ENCODE measurements at places on chromosomes 12 and 14.

DNA sequence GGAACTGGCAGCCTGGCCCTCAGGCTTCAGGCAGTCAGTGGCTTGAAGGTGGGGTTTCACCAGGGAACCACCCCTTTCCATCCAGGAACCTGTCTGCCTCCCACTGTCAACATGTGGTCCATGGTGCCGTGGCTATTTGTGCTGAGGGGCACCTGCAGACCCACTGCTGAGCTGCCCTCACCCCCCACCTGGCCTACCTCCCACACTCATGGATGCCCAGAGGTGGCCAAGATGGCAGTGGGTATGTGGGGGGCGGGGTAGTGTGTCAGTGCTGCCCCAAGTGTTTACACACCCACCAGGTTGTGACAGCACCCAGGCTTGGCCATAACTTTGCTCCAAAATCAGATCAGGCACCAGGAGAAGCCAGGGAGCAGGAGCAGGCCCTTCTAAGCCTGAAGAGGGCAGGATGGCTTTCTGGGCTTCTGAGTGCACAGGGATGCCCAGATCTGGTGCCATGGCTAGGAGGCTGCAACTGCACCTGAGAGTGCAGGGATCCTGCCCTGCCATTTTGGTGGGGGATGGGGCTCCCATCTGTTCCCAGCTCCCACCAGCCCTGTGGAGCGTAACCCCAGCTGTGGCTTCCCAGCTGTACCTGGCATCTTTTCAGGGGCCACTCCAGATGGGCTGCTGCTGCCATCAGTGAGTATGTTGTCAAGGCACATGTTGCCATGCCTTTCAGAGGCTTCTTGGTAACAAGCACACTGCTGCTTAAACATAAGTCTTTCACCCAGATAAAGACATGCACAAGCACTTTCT, 263.9 kb downstream of the LRIG3 start:
- no peak for DNase-seq

DNA sequence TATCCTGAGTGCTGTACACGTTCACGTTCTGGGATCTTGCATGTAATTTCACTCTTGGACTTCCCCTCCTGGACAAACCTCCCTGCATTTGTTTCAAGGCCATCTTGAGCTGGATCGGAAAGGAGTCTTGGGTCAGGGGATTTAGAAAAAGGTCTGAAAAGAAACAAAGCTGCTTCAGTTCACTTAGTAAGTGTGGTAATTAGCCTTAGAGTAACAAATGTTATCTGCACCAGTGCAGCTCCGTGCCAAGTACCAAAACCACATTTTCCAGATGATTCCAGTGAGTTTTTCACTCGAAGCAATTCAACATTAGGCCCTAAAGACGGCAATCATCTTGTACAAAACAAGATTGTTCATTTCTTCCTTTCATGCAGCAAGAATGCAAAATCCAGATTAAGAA, 39.4 kb upstream of the ATXN2 start:
- DNase-seq = no peak

GRCh38 chr14:103533999-103534575, 5.1 kb downstream of the TRMT61A start:
- DNase-seq = peak; percentile 83

DNA sequence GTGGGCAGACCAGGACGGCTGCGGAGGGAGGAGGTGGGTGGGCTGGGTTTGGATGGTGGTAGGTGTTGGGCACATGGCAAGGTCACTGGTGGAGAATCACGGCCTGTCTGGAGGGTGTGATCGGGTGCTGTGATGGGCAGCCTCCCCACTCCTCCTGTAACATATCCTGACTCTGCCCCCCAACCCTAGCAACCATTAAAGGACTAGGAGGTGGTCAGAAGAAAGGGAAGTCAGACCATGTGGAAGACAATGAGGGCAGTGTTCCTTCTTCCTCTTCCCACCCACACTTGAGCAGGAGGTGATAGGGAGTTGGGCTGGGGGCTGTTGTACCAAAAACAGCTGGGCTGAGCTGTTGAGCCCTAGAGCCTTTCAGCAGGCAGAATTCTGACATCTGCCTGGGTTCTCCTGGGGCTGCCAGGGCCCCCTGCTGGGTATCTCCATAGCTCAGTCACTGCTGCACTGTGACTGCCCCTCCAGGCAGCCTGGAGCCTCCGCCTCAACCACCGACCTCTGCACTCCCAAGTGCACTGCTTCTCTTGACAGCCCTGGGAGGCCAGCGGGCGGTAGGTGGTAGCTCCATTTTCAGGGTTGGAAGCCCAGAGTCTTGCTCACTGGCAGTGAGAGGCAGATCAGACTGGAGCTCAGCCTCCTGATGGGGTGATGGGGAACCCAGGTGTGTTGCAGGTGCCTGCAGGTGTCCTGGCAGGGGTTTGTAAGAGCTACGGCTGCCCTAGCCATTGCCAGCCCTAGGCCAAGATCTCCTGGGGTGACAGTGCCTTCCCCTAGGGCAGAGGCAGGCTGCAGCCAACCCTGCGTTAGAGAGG, 15.4 kb downstream of the VASH1 start:
- DNase-seq = no peak

GRCh38 chr14:59435987-59436386, 29.2 kb downstream of the GPR135 start:
- no peak for DNase-seq

DNA sequence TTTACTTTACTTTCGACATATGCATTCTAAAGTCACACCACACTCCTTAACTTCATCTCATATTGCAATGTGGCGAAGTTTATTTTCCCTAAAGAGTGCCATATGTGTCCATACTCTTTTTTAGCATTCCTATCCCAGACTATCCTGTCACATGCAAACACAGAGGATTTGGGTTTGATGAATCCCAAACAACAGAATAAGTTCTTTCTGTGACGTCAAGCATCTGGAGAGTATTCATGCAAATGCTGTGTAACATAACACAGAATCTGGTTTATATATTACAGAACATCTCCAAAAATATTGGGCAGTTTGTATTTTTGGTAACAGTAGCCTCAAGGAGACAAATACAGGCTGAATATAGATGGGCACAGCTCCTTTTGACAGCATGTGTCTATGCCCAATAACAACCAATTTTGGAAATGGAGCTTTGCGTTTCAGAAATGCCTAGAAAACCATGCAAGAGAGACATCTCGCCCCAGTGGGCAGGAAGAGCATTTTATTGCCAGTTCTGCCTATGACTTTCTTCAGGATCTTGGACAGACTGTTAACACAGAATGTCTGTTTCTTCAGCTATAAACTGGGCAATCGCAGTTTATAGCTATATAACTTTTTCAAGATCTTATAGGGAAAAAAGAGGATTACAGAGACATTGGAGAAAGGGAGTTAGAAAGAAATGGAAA, 190.8 kb downstream of the ADAMTS20 start:
- DNase-seq = no peak

DNA sequence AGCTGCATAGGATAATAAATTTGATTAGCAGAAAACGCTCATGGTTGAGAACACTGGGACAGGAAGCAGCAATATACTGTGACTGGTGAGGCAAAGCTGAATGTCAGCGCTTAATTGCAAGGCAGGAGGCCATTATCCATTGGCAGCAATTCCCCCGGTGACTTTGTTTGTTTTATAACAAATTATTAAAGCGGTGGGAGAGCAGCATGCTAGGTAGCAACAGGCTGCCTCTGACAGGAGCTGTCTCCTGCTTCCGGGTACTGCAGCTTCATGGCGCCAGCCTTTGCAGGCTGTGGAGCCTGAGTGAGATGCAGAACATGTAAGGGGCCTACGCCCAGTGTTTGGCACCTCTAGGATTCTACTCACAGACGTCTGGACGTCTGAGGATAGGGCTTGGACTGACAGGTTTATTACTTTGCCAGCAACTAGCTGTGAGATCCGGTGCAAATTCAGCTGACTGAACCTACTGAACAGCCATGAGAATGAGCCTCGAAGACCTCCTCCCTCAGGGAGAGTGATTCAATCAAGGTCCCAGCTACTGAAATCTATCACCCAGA, 82.1 kb upstream of the SSTR1 start:
- no peak for DNase-seq

DNA sequence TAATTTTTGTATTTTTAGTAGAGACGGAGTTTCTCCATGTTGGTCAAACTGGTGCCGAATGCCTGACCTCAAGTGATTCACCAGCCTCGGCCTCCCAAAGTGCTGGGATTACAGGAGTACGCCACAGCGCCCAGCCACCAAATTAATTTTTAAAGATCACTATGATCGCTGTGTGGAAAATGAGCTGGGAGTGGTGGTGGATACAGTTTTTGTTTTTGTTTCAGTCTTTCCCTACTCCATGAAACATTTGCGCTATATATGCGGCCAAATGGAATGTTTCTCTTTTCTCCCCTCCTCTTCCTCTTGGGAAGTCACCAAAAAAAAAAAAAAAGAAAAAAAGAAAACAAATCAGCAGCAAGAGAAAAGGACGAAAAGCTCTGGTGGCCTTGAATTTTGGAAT, 20.8 kb upstream of the P2RX4 start:
- DNase-seq = no peak

GRCh38 chr12:102513272-102513671, 32.9 kb upstream of the IGF1 start:
- no peak for DNase-seq

- no peak for DNase-seq
Observed at GRCh38 chr14:104557086-104557485, 22.5 kb upstream of the C14orf180 start.

- DNase-seq = no peak
Observed at GRCh38 chr12:40170593-40170992, 54.2 kb upstream of the LRRK2 start.

DNA sequence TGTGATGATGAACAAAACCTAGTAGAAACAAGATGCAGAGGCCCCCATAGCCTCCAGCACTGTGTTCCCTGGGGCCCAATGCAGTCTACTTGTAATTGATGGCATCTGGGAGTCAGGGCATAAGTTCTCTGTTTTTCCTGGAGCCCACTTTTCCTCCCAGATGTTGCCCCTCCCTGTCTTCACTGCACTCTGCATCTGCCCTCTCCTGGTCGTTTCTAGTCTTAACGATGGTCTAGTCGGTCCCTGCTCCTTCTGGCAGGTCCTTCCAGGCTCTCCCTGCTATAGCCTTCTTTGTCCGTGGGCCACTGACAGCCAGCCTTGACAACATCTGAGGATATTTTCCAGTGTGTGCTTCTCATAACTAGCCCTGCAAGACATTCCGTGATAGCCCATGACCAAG, 208.3 kb downstream of the GXYLT1 start:
- DNase-seq = no peak

DNA sequence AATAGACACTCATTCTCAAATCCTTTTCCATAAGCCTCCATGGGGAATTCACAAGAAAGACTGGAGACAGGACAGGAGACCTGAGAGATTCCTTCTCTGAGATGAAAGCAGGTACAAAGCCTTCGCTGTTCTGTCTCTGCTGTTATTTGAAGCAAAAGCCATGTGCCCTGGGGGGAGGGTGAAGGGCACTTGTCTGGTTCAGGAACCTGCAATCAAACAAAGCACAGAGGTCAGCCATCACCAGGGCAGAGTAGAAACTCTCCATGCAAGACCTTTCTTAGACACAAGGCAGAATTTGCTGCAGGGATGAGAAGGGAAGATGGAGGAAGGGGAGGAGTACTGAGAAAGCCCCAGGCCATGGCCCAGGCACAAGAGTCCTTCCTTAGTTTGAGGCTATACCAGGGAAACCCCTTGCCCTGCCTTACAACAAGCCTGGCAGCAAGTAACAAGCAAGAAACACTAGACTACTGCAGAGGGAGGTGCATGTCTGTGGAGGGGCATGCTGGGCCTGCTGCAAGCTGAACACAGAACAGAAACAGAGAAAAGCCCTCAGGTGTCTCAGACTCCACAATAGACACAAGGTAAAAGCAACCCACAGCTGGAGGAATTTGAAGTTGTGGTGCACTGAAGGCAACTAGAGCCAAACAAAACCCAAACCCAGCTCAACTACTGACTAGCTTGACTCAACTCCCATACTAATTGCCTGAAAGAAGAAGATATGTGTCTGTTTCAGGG, 7.8 kb upstream of the ART4 start:
- no peak for DNase-seq

DNA sequence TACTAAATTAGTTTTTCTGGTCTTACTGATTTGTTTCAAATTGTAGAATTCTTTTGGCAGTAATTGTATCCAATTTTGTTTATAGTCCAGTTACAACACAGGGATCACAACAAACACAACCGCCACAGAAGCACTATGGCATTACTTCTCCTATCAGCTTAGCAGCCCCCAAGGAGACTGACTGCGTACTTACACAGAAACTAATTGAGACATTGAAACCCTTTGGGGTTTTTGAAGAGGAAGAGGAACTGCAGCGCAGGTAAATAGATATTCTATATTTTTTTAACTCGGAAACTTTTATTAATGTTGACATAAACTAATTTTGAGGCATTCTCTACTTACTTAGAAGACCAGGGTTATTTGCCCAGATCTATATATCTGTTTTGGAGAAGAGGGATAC, 17.8 kb downstream of the PAPOLA start:
- DNase-seq = no peak

- no peak for DNase-seq
Observed at GRCh38 chr14:43877351-43877960, 629.6 kb downstream of the FSCB start.

GRCh38 chr12:116727261-116727660, 10.6 kb downstream of the SPRING1 start:
- DNase-seq = no peak

- DNase-seq = no peak
Observed at GRCh38 chr12:49024543-49024942, 6.0 kb upstream of the PRKAG1 start.

DNA sequence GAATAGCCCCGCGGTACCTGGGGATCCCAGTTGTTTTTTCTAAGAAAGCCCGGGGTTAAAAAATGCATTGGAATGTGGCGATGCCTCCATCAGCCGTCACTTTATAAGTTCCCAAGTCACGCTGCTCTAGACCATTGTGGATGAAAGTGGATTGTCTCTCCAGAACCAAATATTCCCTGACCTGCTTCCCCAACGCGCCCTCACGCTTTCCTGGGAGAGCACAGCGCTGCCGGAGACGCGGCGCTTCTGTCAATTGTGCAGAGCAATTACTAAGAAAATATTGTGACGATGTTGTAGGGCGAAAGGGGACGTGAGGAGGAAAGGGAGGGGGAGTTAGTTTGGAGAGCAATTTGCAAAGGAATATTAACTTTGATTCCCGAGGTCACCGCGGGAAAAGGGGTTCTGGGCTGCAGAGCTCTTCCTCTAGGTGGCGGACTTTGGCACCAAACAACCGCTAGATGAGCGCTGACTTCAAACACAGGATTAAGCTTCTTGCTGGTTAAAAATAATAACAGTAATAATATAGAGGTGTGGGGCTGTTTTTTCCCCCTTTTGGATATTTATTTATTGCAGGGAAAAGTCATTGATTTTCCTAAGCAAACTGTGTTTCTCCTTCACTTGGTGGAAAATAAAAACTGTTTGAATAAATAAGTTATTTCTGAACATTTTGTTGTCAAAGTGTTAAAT, 9.6 kb upstream of the FOXG1 start:
- no peak for DNase-seq

DNA sequence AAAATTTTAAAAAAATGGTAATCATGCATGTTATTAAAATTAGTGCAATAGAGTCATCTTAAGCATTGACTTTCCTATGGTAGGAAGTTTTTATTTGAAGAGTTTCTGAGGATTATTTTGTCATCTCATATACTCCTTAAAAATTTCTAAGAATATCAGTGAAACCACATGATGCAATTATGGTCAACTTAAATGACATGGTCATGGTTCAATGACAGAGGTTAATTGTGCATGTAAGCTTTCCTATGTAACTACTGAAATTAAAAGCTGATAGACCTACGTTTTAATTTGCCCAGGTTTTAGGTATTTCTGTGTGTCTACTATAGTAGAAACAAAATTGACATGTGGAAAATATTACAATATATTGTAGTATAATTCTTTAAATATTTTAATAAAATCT, 21.0 kb upstream of the LMO3 start:
- DNase-seq = no peak

GRCh38 chr14:91830777-91831176, 36.6 kb downstream of the TC2N start:
- DNase-seq = no peak

GRCh38 chr14:77099425-77100167, 1.5 kb downstream of the CIPC start:
- DNase-seq = no peak
